ENCODE measurements at places on chromosomes 2 and 18.

DNA sequence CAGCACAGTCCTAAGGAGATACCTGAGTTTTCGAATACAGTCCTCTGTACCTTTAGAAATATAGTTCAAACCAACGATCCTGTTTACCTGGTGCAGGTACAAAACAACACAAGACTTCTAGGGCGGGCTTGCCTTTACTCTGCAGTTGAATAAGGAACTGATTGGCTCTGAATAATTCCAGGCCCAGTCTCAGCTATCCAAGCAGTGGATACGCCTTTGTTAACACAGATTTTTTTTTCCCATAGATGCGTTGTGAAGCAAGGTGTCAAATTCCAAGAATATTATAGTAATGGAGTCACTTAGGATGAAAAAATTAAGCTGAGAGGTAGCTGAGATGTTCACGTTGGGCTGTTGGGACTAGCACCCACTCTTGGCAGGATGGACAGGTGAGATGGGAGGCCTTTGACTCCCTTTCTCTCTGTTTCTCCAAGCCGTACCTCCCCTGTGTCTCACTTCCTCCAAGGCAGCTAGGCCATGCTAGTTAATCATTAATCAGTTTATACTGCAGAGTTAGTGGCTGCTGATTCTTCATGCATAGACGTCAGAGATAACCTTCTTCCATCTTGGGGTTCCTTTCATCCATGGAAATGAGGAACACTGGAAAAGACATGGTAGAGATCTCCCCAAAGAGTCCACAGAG lies 380.8 kb upstream of the ACVR2A start:
- no peak for DNase-seq

DNA sequence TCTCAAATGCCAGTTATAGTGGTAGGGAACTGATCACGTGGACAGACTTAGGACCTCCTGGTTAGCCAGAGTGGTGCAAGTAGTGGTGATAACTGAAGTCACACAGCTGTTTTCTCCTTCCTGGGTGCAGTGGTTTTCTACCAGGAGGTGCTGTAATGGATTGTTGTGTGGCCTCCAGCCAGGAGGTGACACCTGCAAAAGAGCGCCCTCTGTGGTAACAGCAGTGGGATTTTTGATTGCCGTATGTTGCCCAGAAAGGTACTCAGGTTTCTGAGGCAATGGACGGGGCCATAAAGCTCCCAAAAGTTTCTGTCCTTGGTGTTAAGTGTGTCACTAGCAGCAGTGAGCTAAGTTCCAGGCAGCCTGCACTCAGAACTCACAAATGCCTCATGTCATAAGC lies 1358.1 kb upstream of the DDX18 start:
- DNase-seq, result no peak

- no peak for DNase-seq
Measured at GRCh38 chr2:136932700-136933099, 167.4 kb downstream of the THSD7B start.

- DNase-seq, result no peak
Measured at GRCh38 chr2:124698979-124699565, 674.0 kb downstream of the CNTNAP5 start.

- no peak for DNase-seq
Measured at GRCh38 chr2:59339121-59339836, 1098.2 kb upstream of the FANCL start.

GRCh38 chr2:62933398-62933917 lies 117.2 kb upstream of the OTX1 start:
- DNase-seq, result no peak

GRCh38 chr2:108587621-108588020 lies 53.4 kb downstream of the LIMS1 start:
- no peak for DNase-seq

- no peak for DNase-seq
Measured at GRCh38 chr2:20939931-20940795, 103.7 kb downstream of the APOB start.

DNA sequence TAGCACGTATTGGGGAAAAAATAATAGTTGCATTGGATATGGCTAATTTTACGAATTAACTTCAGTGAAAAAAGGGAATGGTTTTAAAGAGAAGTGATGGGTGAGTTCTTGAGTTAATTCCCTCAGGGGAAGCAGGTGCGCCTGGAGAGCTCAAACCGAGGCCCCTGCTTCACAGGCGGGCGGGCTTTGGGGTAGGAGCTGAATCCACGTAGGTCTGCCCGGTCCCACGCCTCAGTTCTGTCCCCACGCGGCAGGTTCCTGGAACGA lies 44.1 kb downstream of the GORASP2 start:
- DNase-seq, result no peak

DNA sequence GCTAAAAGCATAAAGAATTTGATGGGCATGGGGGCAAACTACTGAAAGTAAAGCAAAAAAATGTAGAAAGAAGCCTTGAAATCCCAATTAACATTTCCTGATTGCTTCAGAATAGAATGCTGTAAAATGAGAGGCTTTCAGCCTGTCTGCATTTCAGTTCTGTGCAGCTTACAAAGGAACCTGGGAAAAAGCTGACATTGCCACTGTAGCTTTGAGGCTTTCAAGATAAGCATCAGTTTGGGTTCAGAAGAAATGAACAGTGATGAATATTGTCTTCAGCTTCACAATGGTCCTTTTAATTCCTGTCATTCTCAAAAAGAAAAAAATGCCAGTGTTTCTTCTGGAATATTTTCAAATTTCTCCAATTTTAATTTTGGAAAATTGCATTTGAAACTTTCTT lies 242.7 kb downstream of the LRRTM1 start:
- no peak for DNase-seq

DNA sequence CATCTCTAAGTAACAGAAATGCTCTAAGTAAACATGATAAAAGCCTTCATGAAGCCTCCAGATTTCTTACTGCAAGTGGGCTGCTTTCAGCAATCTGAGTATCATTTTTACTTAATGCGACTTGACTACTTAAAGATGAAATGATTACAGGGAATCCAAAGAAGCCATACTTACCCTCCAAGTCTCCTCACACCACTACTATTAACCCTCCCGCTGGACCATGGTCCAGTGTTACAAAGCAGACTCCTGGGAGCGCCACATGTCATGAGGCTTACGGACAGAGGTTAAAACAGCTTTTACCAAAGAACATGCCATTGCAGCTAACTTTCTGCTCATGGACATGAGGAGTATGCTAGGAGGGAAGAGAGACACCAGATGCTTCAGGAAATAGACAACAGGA lies 46.4 kb downstream of the LPIN2 start:
- DNase-seq, result no peak

DNA sequence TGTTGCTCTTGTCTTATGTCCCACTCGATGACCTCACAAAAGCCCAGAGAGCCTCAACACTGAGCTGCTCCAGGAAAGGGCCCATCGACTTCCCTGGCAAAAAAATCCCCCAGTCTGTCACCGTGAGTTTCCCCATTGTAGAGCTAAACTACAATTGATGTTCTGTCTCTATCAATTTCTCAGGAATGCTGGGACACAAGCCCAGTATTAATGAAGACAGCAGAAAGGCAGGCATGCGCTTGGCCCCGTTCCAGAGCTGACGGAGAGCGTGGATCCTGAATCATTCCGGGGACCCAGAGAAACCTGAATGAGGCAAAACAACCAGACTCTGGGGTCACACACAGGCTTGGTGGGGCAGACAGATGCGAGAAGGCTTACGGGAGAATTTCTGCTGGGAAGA lies 146.9 kb downstream of the TTC32 start:
- no peak for DNase-seq

DNA sequence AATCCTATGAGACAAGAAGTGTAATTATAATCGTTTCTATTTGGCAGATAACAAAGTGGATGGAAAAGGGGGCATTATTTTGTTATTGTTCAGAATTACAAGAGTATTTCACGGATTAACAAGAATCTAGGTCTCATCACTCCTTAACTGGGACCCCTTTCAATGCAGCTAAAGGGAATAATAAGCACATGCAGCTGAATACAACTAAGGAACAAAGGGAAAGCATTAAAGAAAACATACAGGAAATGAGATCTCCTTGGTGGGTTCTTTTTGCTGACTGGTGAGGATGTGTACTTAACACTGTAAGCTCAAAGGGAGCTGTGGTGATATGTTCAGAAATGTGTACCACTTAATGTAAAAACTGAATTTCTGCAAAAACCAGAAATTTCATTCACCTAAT lies 140.5 kb upstream of the WDSUB1 start:
- no peak for DNase-seq

GRCh38 chr2:28842042-28842441 lies 28.1 kb downstream of the TRMT61B start:
- no peak for DNase-seq

GRCh38 chr2:39188960-39189494 lies 54.7 kb downstream of the CDKL4 start:
- no peak for DNase-seq

- no peak for DNase-seq
Measured at GRCh38 chr18:56672391-56672790, 21.2 kb downstream of the WDR7 start.

DNA sequence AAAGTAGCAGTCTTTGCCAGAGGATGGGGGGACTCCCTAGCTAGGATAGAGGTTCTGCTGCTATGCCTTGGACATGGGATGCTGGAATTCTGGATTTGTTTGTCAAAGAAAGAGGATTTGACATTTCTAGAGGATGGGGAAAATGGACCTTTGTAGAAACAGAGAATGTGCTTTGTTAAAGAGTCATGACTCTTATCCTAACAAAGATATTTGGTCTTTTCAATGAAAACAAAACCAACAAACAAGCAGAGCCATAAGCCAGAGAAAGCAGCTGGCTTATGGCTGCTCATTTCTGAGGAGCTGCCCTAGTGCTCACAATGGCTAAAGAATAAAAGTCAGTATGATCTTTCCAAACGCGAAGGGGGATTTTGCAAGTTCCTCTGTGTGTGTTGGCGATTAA lies 40.8 kb upstream of the MAPRE2 start:
- DNase-seq, result no peak

DNA sequence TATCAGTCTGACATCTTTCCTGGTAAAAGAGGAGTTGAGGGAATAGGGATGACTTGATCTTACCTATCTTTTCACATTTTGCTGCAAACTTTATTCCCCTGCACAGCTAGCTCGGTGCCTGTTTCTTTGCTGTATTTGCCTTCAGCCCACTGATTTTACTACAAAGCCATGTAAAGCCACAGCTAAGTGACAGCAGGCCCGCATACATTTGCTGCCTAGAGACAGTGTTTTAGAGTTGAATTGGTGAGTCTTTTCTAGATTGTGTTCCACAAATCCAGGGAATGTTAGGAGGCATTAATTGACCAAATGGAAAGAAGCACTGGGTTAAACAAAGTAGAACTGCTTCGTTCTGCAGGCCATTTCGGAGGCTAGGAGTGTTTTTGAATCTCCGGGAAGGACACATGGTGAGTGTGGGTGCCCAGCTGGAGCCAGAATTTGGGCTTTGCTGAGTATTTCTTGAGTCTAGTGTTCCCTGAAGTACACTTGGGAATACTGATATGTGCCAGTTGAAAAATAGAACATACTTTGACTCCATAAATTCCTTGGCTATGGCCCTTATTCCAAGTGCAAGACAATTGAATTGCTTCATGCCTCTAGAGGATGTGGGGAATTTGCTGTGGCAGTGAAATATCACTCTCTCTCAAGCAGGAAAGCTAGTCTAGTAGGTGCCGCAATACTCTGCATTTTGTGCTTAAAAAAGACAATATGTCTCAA lies 329.8 kb downstream of the PTPRM start:
- DNase-seq, result no peak
